Right ventricle myocardium inferior (tissue), 1 donor: ENCODE measurements at places on chromosomes 7 and 10. TPM values are rescaled to one million over a fixed set of nuclear protein-coding genes. Genes with fewer than 3 reads are reported as not detected.

GRCh38 chr7:157690833-157691585 is 354.2 kb downstream of the DNAJB6 start:
- peak; percentile 81 for DNase-seq

- DNase-seq, result no peak
Observed at GRCh38 chr7:12851841-12852240, 164.4 kb downstream of the ARL4A start.

- DNase-seq, result no peak
Observed at GRCh38 chr10:44511166-44511565, 126.3 kb upstream of the CXCL12 start.

- DNase-seq, result no peak
Observed at GRCh38 chr7:84136809-84137208, 57.8 kb downstream of the SEMA3A start.

DNA sequence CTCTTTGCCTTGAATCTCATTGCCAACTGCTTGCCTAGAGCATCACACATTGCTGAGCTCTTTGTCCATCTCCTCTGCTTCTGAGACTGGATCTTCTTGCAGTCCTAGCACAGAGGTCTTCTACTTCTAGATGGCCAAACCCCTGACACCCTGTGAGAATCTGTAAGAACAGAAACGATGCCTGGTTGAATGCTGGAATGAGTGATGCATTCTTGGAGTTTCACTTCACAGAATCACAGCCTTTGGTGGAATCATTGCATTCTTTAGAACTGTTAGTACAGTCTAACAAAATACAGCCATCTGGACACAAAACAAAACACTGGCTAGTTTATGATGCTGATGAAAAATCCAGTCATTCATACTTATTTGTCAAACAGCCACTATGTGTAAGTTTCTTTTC is 141.7 kb upstream of the ITGB1 start:
- DNase-seq, result no peak

GRCh38 chr7:28036696-28037095 is 143.9 kb downstream of the JAZF1 start:
- no peak for DNase-seq

- DNase-seq, result no peak
Observed at GRCh38 chr7:55104712-55105433, 86.1 kb downstream of the EGFR start.

DNA sequence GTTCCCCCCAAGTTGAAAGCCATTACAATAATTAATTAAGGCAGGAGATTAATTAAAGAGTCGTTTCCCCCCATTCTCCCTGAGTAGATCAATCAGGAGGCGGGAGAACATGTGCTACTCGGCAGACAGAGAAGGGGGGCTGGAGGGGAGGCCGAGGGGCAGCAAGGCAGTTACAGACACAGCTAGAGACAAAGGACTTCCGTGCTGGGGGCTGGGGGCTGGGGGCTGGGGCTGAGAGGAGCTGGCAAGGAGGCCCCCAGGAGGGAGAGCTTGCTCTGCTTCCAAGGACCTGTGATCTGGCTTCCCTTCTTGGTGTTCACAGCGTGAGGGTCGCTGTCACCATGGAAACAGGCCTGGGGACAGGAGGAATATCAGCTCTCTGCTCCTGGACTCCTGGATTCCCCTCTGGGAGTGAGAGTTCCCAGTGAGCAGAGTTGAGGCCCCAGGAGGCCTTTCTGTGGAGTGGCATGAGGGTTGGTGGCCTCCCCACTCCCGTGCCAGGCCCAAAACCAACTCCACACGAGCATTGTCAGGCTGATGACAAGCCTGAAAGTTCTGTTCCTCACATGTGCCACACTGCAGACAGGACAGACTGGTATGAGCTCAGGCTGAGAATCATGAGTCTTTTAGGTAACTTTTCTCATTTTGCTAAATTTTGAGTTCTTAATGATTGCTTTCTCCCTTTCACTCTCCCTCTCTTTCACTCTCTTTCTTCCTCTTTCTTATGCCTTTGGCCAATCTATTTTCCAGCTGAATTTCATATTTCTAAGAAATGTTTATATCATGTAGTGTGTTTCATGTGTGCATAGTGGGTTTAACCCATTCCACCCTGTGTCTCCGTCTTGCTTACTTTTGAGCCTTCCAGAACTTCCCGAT is 16.4 kb downstream of the FAM241B start:
- DNase-seq, result no peak

- no peak for DNase-seq
Observed at GRCh38 chr7:17362439-17363105, 64.1 kb downstream of the AHR start.

- no peak for DNase-seq
Observed at GRCh38 chr10:85921789-85922188, 444.8 kb downstream of the GRID1 start.

DNA sequence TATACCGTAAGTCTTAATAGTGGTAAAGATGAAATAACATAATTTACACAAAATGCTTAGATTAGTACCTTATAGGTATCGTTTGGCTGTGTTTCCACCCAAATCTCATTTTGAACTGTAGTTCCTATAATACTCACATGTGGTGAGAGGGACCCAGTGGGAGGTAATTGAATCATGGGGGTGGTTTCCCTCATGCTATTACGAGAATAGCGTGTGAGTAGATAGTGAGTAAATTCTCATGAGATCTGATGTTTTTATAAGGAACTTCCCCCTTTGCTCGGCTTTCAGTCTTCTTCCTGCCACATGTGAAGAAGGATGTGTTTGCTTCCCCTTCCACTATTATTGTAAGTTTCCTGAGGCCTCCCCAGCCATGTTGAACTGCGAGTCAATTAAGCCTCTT is 426.3 kb upstream of the POT1 start:
- DNase-seq, result no peak

GRCh38 chr10:67936416-67936815 is 52.0 kb downstream of the SIRT1 start:
- DNase-seq, result no peak

GRCh38 chr7:92221766-92222165 is 23.9 kb downstream of the KRIT1 start:
- DNase-seq, result no peak

GRCh38 chr10:29648983-29649268 is 14.2 kb upstream of the SVIL start:
- DNase-seq, result no peak

- no peak for DNase-seq
Observed at GRCh38 chr10:122234416-122234815, 36.7 kb upstream of the BTBD16 start.

DNA sequence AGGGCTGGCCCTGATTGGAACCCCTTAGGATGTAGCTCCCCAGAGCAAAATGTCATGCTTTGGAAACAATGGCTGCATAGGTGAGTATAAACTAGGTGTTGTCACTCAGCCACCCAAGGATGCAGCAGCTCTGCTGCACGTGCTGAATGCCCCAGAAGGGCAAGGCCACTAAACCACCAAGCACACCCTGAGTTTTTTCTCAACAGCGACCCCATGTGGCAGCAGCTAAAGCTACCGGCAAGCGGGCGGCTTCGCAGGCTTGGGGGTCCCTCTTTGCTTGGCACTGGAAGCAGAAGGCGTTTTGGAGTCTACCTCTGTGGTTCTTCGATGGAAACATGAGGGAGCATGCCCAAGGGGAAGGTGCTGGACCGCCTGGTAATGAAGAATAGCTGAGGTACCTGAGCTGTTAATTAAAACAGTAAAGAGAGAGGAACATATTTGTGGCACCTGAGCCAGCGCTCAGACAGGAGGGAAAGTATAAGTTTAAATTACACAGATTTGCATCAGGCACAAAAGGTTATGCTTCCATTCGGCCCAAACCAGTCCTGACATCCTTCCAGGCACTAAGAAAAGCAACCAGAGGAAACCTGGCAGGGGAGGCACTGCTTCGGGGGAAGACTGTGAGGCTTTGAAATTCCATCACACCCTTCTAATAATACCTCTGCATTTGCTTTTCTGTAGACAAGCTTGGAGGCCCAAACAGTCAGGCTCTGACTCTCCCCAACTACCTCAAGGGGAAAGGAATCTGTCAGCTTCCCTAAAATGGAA is 152.1 kb downstream of the GFRA1 start:
- no peak for DNase-seq

DNA sequence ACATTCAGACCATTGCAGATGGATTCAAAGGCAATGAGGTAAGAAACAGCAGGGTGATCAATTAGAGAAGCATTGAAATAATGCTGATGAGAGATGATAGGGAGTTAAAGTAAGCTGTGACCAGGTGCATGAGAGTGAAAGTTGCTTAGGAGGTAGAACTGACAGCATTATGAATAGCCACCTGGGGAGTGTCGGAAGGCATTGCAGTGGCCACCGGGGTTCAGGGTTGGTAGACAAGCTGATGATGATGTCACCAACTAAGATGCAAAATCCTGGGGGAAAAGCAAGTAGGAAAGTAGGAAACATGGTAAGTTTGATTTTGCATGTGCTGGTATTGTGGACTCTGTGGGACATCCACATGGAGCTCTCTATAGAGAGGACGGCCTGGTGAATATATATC is 211.9 kb upstream of the ETV1 start:
- DNase-seq, result no peak

GRCh38 chr7:70142247-70142932 is 544.1 kb downstream of the AUTS2 start:
- no peak for DNase-seq

DNA sequence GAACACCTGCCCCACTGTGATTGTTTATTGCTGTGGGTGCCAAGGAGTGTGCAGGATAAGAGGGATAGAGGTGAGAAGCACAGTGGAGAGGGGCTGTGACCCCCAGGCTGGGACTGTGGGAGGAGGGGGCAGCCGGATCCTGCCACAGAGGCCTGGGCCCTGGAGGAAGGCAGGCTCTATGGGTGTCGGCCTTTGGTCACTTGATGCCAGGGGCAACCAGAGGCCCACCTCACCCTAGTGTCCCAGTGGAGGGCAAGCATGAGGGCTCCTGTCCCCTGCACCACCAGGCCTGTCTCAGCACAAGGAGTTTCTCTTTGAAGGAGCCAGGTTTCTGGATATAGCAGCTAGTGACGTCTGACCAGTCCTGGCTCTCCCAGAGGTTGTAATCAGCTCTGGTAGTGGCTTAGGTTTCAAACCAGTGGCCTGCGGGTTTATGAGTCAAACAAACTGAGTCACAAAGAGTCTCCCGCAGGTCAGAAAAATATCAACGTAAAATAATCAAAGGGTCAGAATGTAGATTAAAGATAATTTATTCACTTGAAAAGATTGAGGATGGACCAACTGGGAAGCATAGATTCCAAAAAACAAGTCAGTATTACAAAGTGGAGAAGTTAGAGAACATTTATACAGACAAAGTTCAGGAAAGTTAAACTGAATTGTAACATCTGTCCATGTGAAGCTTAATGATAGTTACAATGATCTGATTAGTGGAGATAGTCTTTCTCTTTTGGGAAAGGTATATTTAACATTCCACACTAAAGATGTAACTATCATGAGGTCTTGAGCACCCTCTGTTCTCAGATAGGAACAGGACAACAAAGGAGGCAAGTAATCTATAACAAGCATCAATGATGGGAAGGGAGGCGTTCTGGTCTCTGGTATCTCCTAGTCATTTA is 37.2 kb upstream of the ZNF488 start:
- no peak for DNase-seq

- no peak for DNase-seq
Observed at GRCh38 chr10:533186-533585, 156.3 kb downstream of the DIP2C start.

- DNase-seq, result no peak
Observed at GRCh38 chr7:142257958-142258357, at the start of gene PRSS58. PRSS58 (minus strand) TSS chr7:142258058; CDS start chr7:142257707, 351 bp downstream.

- DNase-seq, result no peak
Observed at GRCh38 chr7:92813390-92814024, 22.9 kb downstream of the CDK6 start.

The ARHGEF35 gene
- 0.87 TPM for total RNA-seq

The CELF2 gene
- 71.2 TPM for total RNA-seq

The NUTM2E gene
- total RNA-seq, result not detected

The CASTOR2 gene
- total RNA-seq, result 31.3 TPM

The PTPRE gene
- total RNA-seq, result 17.4 TPM

The OPN4 gene
- total RNA-seq, result 0.41 TPM

The TNRC18 gene
- total RNA-seq, result 34.8 TPM

The LBX1 gene
- not detected for total RNA-seq

The PCBD1 gene
- total RNA-seq, result 155 TPM

The TRA2A gene
- 27.7 TPM for total RNA-seq

The WEE2 gene
- total RNA-seq, result not detected

The GIMAP8 gene
- total RNA-seq, result 14.9 TPM
